ENCODE measurements at places on chromosomes 1 and 21.

DNA sequence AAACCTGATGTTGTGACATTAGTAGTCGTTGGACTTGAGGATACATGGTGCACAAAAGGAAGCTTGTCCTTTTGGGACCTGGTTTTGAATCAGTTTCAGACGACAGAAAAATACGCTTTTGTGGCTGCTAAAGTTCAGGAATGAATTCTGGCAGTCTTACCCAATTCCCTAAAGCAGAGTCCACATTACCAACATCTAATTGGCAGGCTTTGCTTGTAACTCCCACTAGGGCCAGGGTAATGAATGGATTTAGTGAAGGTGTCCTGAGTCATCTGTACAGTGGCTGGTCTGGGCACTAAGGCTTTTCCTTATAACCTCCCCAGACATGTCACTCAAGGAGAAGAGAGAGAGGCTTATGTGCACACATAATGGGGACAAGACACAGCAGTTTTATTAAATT is 66.2 kb upstream of the RNPC3 start:
- no peak for DNase-seq

- no peak for DNase-seq
These were observed 14.1 kb downstream of the PCSK9 start for GRCh38 chr1:55053265-55053954.

- DNase-seq: no peak
These were observed 19.2 kb downstream of the FMO2 start for GRCh38 chr1:171204296-171204695.

DNA sequence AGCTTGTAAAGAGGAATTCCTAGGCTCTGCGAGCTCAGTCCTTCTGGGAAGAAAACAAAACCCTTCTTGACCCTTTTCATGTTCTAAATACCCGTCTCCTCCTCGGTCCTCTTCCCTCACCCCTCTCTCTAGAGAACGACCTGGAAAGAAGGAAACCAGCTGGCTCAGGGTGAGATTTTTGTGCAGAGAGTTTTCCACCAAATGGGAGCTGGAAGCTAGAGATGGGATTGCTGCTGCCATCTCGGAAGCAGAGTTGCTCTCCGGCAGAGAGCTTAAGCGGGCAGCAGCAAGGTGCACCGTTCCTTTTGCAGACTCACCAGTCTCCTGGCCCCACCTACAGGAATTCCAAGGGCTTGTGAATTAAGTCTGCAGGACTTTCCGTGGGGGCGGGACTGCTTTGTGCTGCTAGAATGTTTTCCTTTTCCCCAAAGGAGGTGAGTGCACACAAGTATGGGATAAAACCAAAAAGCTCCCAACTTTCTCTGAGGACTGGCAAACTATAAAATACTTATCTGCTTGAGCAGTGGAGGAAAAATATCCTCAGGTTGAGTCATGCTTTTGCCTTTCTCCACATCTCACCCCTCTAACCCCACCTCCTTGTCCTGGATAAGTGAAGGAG is 29.1 kb upstream of the KIAA0040 start:
- no peak for DNase-seq

- no peak for DNase-seq
These were observed 1510.6 kb downstream of the MRPL39 start for GRCh38 chr21:24096651-24097050.

DNA sequence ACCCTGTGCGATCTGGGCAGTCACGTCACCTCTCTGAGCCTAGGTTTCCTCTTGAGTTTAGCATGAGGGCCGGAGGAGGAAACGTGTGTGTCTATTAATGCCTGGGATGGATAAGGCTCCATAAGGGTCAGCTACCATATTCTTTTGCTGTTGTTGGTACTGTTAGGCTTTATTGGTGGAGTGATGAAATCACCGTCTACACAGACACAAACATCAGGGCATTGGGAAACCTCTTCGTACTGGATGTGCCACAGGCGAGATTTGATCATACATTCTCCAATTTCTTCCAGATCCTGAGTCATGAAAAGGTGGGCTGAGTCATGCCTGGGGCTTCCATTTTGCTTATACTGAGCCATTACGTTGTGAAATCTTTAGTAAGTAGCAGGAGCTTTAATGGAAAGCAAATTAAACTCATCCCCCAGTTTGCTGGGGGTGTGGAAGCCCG is 24.9 kb upstream of the GRHL3 start:
- no peak for DNase-seq
